COR-L47 (cell line): ENCODE measurements at places on chromosomes 12 and 14.

GRCh38 chr12:63802012-63802608, 22.4 kb downstream of the RXYLT1 start:
- DNase-seq, result peak; percentile 45

DNA sequence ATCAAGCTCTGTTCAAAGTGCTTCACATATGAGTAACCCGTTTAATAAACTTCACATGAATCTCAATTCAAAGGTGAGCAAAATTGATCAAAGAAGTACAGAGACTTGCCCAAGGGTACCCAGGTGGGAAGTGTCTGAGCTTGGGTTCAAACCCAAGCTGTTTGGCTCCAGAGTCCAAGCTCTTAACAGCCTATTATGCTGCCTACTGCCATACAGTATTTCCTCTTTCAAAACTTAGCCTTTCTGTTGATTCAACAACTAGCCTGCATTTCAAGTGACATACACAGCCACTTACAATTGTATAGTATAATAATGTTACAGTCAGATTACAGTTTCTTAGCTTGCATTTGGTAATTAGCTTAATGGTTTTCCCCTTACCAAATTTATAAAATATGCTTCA, 29.7 kb downstream of the FRMD6 start:
- DNase-seq, result no peak

DNA sequence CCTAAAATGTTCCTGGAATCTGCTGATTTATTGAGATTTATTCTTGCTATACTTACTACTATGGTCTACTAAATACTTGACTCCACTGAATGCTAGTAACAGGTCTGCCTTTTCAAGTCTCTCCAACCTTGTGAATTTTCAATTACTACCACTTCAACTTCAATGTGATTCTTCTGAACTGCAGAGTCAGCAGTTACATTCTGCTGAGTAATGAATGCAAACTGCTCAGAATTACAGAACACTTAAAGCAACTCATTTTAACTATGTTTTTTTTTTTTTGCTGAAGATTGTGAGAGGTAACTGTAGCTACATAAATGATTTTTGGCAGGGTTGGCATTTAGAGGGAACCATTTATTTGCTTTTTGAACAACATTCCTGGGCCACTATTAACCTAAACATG, 41.8 kb downstream of the ARF6 start:
- no peak for DNase-seq

GRCh38 chr12:120376009-120376408, 7.0 kb upstream of the MSI1 start:
- no peak for DNase-seq
